ENCODE measurements at places on chromosomes 1 and 21. TPM values are rescaled to one million over a fixed set of nuclear protein-coding genes. Genes with fewer than 3 reads are reported as not detected.

The TMEM269 gene
- total RNA-seq = 0.16 TPM

DNA sequence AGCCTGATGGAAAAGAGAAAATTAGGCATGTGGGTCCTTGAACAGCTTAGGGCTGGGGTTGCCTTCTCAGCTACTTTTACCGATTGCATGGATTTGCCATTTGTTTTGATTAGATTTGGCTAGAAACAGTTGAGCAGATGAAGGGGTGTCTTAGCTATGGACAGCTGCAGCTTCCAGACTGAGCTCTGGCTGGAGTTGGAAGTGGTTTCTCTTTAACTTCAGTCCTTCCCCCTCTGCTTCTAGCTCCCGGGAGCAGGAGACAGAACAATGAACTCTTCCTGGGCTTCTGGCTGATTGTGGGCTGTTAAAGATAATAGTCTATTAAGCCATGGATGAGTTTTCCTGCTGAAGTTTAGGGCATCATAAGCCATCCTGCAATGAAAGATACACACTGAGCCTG is 50.7 kb downstream of the UBE2T start:
- H3K4me3 ChIP-seq = no peak overlapping the region
- H3K27ac ChIP-seq = no peak overlapping the region
- H3K27me3 ChIP-seq = peaks cover 31% of the 10 kb centered on the region
- H3K4me1 ChIP-seq = peaks cover 14% of the 10 kb centered on the region
- no peak for DNase-seq

The MTOR gene
- 44.5 TPM for total RNA-seq

DNA sequence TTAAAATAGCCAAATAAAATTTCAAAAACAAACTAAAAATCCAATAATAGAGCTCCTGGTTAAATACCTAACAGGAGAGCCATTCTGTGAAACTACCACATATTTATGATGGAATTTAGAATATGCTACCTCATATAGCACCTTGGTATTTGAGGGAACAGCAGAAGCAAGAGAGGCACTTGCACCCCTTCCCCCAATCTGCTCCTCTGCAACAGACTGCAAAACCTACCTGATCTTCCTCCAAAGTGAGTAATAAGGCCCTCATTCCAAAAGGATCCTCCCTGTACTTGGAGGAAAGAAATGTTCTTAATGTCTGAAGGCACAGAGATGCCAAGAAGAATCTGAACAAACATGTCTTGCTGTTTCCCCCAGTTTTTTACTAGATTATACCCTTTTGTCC is 28.1 kb upstream of the RNPC3 start:
- no peak for DNase-seq
- H3K4me1 ChIP-seq = no peaks in the 10 kb centered on the region
- no peak overlapping the region for H3K4me3 ChIP-seq
- no peaks in the 10 kb centered on the region for H3K36me3 ChIP-seq
- H3K27me3 ChIP-seq = no peaks in the 10 kb centered on the region
